H1 (cell line): ENCODE measurements at places on chromosomes 6 and 20.

DNA sequence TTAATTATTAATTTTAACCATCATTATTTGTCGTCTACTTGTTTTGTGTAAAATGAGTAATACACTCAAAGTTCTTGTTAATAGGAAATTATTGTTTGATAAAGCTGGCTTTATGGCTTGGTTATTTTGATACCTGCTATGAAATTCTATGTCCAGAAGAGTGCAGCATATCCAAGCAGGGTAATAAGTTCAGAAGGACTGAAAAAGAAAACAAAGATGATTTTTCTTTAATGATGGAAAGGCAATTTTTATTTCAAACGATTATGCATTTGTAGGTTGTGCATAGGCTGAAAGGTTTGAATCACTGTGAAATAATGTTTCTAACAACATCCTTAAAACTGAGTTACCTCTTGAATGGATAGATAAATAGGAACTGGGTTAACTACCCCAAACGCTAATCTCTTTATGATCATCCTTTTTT lies 1.4 kb upstream of the MAN1A1 start:
- peaks cover 2% of the 10 kb centered on the region; the same call in 1 of the 2 replicates for H3K4me1 ChIP-seq
- peaks cover 18% of the 10 kb centered on the region for H3K27me3 ChIP-seq
- DNase-seq, result no peak

- no peak for DNase-seq
- no peaks in the 10 kb centered on the region for H3K36me3 ChIP-seq
- no peaks in the 10 kb centered on the region for H3K4me1 ChIP-seq
- no peak overlapping the region for H3K4me3 ChIP-seq
These were observed 8.2 kb upstream of the RPS6KA2 start for GRCh38 chr6:166635013-166635970.

- no peak for DNase-seq
- H3K36me3 ChIP-seq, result no peaks in the 10 kb centered on the region
- no peaks in the 10 kb centered on the region for H3K27me3 ChIP-seq
- H3K4me1 ChIP-seq, result no peaks in the 10 kb centered on the region
These were observed 21.1 kb upstream of the EDN1 start for GRCh38 chr6:12269110-12269509.

GRCh38 chr6:3690506-3690905 lies 61.0 kb downstream of the PXDC1 start:
- no peak for DNase-seq
- H3K27me3 ChIP-seq, result no peaks in the 10 kb centered on the region
- H3K36me3 ChIP-seq, result no peaks in the 10 kb centered on the region
- H3K4me1 ChIP-seq, result no peaks in the 10 kb centered on the region

GRCh38 chr6:125192610-125192930 lies 39.0 kb downstream of the TPD52L1 start:
- no peak overlapping the region for H3K4me3 ChIP-seq
- no peaks in the 10 kb centered on the region for H3K36me3 ChIP-seq
- no peaks in the 10 kb centered on the region for H3K27me3 ChIP-seq
- peaks cover 11% of the 10 kb centered on the region for H3K4me1 ChIP-seq

- H3K4me3 ChIP-seq, result no peak overlapping the region
- H3K4me1 ChIP-seq, result no peaks in the 10 kb centered on the region
- H3K27me3 ChIP-seq, result no peaks in the 10 kb centered on the region
These were observed 467.4 kb upstream of the PLCB4 start for GRCh38 chr20:8601542-8601912.

- H3K36me3 ChIP-seq, result peaks cover 3% of the 10 kb centered on the region; the same call in 1 of the 2 replicates
- no peaks in the 10 kb centered on the region for H3K27me3 ChIP-seq
- peak overlapping the region; percentile 51 for H3K4me3 ChIP-seq
- no peak for DNase-seq
- peaks cover 7% of the 10 kb centered on the region for H3K4me1 ChIP-seq
These were observed 979 bp upstream of the SOD2 start for GRCh38 chr6:159693894-159694545.

GRCh38 chr6:15481390-15482291 lies 181.2 kb downstream of the DTNBP1 start:
- no peaks in the 10 kb centered on the region for H3K27me3 ChIP-seq
- H3K4me1 ChIP-seq, result peaks cover 7% of the 10 kb centered on the region; the same call in 1 of the 2 replicates
- DNase-seq, result no peak
- no peak overlapping the region for H3K4me3 ChIP-seq
- peaks cover 8% of the 10 kb centered on the region for H3K36me3 ChIP-seq
- H3K27ac ChIP-seq, result no peak overlapping the region

- H3K27me3 ChIP-seq, result no peaks in the 10 kb centered on the region
- no peak overlapping the region for H3K27ac ChIP-seq
- no peaks in the 10 kb centered on the region for H3K36me3 ChIP-seq
- no peak overlapping the region for H3K4me3 ChIP-seq
- H3K4me1 ChIP-seq, result no peaks in the 10 kb centered on the region
- DNase-seq, result no peak
These were observed 3.9 kb downstream of the APOBEC2 start for GRCh38 chr6:41056768-41057490.

DNA sequence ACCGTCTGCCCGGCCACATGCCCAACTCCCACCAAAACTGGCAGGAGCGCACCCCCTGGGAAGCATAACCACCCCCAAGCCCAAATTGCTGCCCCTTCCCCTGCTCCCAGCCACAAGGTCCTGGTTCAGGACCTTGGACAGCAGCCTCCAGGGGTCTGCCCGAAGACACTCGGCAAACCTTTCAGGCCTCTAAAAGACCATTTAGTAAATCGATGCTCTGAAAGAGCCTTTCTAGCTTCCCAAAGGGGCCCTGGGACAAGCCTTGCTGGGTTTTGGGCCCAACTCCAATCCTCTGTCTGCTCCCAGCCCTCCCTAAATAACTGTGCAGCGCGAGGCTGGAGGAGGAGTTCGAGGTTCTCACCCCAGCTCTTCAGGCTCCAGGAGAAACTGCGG lies 30.5 kb downstream of the GRM4 start:
- no peak overlapping the region for H3K4me3 ChIP-seq
- no peaks in the 10 kb centered on the region for H3K4me1 ChIP-seq

- H3K4me3 ChIP-seq, result no peak overlapping the region
- H3K27ac ChIP-seq, result no peak overlapping the region
- H3K27me3 ChIP-seq, result no peaks in the 10 kb centered on the region
- DNase-seq, result no peak
These were observed 422.1 kb downstream of the EPM2A start for GRCh38 chr6:145313041-145313855.

DNA sequence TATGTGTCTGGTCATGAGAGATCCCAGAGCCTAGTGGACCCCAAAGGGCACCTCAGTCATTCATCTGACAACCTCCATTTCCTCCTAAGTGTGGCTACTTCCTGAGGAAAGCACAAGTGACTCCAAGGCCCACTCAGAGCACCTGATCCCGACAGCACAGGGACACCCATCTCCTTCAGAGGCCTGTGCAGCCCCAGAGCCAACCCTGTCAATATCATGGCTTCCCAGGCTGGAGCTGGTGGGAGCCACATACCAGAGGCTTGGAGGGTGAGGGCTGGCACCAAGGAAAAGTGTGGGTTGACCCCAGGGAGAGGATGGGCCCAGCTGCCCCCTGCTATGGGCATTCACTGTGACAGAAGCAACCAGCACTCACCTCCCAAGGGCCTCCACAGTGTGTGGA lies 117.3 kb downstream of the PSMB1 start:
- H3K36me3 ChIP-seq, result no peaks in the 10 kb centered on the region
- H3K27me3 ChIP-seq, result no peaks in the 10 kb centered on the region
- DNase-seq, result no peak
- H3K4me1 ChIP-seq, result peaks cover 18% of the 10 kb centered on the region
- H3K27ac ChIP-seq, result no peak overlapping the region
- no peak overlapping the region for H3K4me3 ChIP-seq

DNA sequence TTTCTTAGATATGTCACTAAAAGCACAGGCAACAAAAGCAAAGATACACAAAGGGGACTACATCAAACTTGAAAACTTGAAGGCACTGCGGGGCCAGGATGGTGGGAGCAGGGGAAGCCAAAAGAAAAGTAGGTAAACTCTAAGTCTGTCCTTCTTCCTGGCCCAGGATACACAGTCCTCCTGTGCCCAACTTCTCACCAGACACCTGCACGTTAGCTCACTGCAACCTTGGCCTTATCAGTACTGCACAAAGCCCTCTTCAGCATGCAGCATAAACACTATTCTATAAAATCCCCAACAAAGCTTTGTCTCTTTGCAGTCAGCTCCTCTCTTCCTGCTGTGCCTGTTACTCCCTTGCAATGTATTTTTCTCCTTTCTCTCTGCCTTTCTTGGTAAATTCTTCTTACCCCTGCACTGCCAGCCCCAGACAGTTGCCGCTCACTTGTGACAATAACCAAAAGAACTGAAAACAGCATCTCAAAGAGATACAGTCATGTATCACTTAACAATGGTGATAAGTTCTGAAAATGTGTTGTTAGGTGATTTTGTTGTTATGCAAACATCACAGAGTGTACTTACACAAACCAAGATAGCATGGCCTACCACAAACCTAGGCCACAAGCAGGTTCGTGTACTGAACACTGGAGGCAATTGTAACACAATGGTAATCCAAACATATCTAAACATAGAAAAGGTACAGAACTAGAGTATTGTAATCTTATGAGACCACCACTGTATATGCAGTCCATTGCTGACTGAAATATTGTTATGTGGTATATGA lies 51.2 kb downstream of the NINL start:
- no peaks in the 10 kb centered on the region for H3K27me3 ChIP-seq
- no peaks in the 10 kb centered on the region for H3K36me3 ChIP-seq
- H3K4me1 ChIP-seq, result peaks cover 25% of the 10 kb centered on the region
- no peak overlapping the region; the same call in 1 of the 2 replicates for H3K27ac ChIP-seq
- DNase-seq, result no peak

GRCh38 chr20:24535941-24536730 lies 66.7 kb downstream of the SYNDIG1 start:
- no peak for DNase-seq
- no peak overlapping the region for H3K27ac ChIP-seq
- no peak overlapping the region for H3K4me3 ChIP-seq
- no peaks in the 10 kb centered on the region for H3K4me1 ChIP-seq
- H3K27me3 ChIP-seq, result no peaks in the 10 kb centered on the region

- peak; percentile 95 for DNase-seq
- H3K27me3 ChIP-seq, result no peaks in the 10 kb centered on the region
- H3K4me3 ChIP-seq, result no peak overlapping the region; the same call in 1 of the 2 replicates
- H3K36me3 ChIP-seq, result no peaks in the 10 kb centered on the region
These were observed 11.1 kb downstream of the CDH4 start for GRCh38 chr20:61263084-61263695.

DNA sequence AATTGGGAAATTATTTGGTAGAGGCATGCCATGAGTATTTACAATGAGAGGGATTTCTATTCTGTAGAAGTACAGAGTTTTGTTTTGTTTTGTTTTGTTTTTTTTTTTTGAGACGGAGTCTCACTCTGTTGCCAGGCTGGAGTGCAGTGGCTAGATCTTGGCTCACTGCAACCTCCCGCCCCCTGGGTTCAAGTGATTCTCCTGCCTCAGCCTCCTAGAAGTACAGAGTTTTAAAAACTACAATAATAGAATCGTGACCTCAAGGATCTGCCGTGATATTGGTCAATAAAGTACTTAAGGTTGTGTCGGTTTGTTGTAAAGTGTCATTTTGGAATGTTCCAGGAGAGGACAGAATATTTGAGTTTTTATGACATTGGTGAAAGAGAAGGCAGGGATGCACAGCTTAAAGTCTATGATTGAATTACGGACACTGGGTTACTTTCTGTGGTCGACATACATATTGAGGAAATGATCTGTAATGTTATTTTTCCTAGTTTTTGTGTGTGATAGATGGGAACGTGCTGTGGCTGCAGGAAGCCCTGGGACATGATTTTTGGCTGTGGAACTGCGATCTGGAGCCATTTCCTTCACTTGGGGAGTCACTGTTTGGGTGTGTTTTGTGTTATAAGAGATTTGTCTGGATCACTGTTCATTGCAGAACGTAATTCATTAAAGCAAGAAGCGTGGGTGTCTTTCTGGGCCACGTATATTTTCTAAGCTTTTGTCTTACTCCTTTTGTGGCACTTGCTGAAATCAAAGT lies 59.6 kb downstream of the TIAM2 start:
- H3K36me3 ChIP-seq, result no peaks in the 10 kb centered on the region
- DNase-seq, result no peak
- no peaks in the 10 kb centered on the region for H3K27me3 ChIP-seq
- no peak overlapping the region for H3K27ac ChIP-seq
- H3K4me1 ChIP-seq, result no peaks in the 10 kb centered on the region

- no peak overlapping the region for H3K4me3 ChIP-seq
- no peaks in the 10 kb centered on the region for H3K4me1 ChIP-seq
- no peak overlapping the region for H3K27ac ChIP-seq
These were observed 95.3 kb downstream of the CLVS2 start for GRCh38 chr6:123091091-123091895.

DNA sequence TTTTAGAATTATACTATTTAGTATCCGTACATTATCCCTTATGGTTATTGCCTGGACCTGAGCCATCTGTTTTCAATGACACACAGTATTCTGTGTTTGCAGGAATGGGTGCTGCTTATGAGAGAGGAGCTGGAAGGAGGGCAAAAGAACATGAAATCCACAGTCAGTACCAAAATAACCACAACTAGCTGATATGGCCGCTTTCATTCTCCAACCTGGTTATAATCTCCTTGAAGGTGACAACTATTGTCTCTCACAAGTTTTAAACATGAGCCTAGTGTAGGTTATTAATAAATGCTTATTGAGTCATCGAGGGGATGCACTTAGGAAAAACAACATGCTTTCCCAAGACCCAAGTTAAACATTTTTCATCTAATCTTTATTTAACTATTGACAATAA lies 356.6 kb downstream of the BMP2 start:
- no peaks in the 10 kb centered on the region for H3K27me3 ChIP-seq
- H3K27ac ChIP-seq, result no peak overlapping the region
- no peaks in the 10 kb centered on the region for H3K36me3 ChIP-seq
- no peak overlapping the region for H3K4me3 ChIP-seq
- no peaks in the 10 kb centered on the region for H3K4me1 ChIP-seq
- DNase-seq, result no peak

GRCh38 chr6:8336406-8337057 lies 98.8 kb downstream of the SLC35B3 start:
- DNase-seq, result no peak
- H3K27ac ChIP-seq, result no peak overlapping the region
- H3K36me3 ChIP-seq, result no peaks in the 10 kb centered on the region
- H3K27me3 ChIP-seq, result no peaks in the 10 kb centered on the region

DNA sequence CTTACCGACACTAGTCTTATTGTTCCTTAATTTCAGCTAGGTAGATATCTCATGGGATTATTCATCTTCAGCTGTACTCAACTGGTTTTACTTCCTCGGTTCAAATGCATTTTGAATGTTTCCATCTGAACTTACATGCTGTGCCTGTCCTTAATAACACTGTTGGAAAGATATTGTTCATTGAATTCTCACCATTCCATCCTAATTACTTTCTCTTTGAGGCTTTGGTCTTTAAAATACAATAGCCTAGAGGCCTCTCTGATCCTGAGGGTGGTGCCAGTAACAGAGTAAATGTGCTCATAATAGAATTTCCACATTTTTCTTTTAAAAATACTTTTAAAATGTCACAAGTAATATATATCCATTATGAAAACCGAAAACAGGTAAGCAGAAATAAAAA lies 54.0 kb downstream of the IL20RA start:
- no peaks in the 10 kb centered on the region for H3K36me3 ChIP-seq
- H3K4me3 ChIP-seq, result no peak overlapping the region
- no peaks in the 10 kb centered on the region for H3K27me3 ChIP-seq
- H3K27ac ChIP-seq, result no peak overlapping the region
- 0 out of 2 replicates have a peak, but pooled peaks cover 6% of the 10 kb centered on the region for H3K4me1 ChIP-seq
